Regular cardiac myocyte (primary cell): ENCODE measurements at places on chromosomes 2 and 18. TPM values are rescaled to one million over a fixed set of nuclear protein-coding genes. Genes with fewer than 3 reads are reported as not detected.

The EPHA4 gene
- total RNA-seq = 1.7 and 5.6 TPM in 2 replicates

The ZNF892 gene
- 4.0 and 4.8 TPM in 2 replicates for total RNA-seq

The GBX2 gene
- total RNA-seq = not detected in 2 replicates

The INSIG2 gene
- 17.1 and 25.7 TPM in 2 replicates for total RNA-seq

The CMPK2 gene
- 0.38 and 0.56 TPM in 2 replicates for total RNA-seq

The ASXL3 gene
- 0.19 and 1.1 TPM in 2 replicates for total RNA-seq

The DUSP2 gene
- 2.3 and 2.9 TPM in 2 replicates for total RNA-seq

The PRSS56 gene
- not detected in 2 replicates for total RNA-seq

The ATP6V1B1 gene
- total RNA-seq = 0.38 and 1.7 TPM in 2 replicates

The COL3A1 gene
- 1,261 and 4,792 TPM in 2 replicates for total RNA-seq
